ENCODE measurements at places on chromosomes 13 and 19.

DNA sequence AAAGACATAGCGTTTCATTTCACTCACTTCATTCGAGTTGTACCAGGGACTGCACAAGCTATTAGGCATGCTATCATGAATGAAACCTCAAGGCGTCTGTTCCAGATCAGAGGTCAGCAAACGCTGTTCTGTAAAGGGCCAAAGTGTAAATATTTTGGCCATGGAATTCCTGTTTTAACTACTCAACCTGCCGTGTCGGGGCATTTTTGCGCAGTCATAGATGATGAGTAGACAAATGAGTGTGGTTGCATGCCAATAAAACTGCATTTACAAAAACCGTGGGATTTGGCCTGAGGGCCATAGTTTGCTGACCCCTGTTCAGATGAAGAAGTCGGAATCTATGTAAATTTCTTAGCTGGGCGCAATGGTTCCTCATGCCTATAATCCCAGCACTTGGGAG, 6.5 kb downstream of the INSR start:
- no peak for DNase-seq

GRCh38 chr13:26424181-26424580, 133.3 kb upstream of the WASF3 start:
- DNase-seq, result no peak

DNA sequence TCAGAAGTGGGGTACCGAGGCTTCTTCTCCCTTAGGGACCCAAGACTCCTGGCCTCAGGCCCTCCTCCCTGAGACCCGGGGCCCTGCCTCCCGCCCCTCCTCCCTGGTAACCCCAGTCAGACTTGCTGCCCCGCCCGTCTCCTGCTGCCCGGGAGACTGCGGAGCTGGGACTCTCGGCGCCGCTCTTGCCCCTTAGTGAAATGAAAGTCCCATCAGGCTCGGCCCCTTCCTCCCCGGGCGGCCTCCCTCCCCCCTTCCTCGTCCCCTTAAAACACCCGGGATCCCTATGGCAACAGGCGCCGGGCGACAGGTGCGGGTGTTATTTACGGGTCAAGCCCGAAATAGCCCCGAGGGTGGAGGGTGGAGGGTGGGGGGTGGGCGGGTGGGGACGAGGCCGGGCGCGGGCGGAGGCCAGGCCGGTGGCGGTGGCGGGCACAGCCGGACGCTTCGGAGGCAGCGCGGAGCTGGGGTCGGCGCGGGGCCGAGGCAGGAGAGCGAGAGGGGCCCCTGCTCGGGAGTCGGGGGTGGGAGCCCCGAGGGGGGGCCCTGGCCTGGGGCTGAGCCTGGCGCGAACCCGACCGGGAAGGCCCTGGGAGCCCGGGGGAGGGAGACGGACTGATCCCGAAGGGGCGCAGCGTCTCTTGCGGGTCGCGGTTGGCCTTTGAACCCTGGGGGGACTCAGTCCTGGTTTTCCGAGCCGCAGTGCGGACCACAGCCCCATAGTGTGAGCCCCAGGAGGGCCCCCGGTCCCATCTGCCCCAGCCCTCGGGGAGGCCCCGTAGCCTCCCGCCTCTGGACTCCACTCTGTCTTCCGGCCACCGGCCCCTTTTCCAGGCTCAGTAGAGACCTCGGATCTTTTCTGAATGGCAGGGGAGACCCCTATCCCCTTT, at the start of gene CACNG6:
CACNG6 (plus strand) TSS at position 414 of the 890 bp plus-strand sequence. CDS start 1,241 bp downstream, outside the sequence.
- no peak for DNase-seq

- no peak for DNase-seq
Measured at GRCh38 chr19:28554321-28555091, 658.4 kb downstream of the UQCRFS1 start.

Data from T-helper 1 cell (primary cell).